ENCODE measurements at places on chromosomes 5 and 9.

DNA sequence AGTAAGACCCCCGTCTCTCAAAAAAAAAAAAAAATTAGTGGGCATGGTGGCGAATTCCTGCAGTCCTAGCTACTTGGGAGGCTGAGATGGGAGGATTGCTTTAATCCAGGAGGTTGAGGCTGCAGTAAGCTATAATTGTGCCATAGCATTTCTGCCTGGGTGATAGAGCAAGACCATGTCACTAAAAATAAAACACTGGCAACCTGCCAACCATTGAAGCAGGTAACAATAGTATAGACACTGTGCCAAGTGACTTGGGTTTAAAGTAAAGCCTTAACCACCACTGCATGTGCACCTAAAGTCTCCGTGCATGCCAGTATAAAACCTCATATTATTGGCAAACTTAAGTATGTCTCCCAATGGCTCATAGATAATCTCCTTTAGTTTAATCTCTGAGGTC is 3.4 kb upstream of the APBA1 start:
- DNase-seq: no peak

GRCh38 chr9:122115176-122116035 is 22.3 kb upstream of the TTLL11 start:
- no peak for DNase-seq

GRCh38 chr9:79123415-79123814 is 448.4 kb upstream of the TLE4 start:
- no peak for DNase-seq

DNA sequence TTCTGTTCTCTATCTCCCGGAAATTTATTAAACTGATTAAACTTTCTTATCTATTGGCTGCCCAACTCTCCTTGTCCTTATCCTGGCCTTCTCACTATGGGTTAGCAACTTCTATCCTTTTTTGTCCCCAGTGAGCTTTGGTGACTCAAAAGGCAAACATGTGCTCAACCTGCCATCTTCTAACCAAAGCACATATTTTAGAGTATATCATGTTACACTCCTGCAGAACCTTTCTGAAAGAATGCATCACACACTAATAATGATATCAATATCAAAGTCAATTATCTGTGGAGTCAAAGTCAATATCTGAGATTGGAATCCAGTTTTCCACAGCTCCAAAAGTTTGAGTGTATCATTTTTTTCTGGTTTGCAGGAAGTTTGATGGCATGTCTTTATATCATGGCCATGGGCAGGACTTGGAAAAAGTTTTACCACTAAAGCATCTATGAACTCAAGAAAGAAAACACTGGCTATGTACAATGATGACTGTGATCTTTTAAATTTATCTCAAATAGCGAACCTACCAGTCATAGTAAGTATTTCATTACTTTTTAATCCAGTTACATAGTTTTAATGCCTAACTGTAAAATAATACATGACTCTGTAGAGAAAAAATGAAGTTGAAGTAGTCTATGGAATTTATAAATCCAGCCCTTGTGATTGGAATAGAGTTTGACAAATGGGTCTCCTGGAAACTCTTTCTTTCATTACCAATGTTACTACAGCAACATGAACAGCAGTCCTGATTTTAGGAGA is 166.8 kb downstream of the DROSHA start:
- DNase-seq: no peak

DNA sequence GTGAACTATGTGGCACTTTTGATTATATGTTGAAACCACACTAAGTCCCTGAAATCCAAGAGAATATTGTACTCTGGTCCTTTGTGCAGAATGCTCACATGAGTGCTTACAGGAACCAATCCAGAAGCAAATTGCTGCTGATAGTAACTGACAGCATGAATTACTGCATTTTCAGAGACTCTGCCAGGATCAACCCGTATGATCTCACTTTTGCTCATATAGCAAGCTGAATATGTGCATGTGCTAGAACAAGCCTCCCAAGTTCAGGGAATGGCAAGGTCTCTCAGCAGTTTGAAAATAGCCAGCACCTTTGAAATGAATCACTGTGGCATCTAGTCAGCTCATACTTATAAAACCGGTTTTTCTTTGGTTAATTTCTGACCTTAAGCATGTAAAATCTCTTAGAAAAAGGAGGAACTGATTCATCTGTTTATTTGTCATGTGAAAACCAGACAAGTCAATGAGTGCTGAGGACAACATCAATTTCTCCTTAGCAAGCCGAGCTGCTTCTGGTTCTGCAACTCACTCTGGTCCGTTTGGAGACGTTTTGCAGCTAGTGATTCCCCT is 215.7 kb upstream of the ELL2 start:
- no peak for DNase-seq

- peak; percentile 7 for DNase-seq
Observed at GRCh38 chr5:132493241-132493640, 2.7 kb upstream of the IRF1 start.

- no peak for DNase-seq
Observed at GRCh38 chr9:80004714-80005113, 432.9 kb downstream of the TLE4 start.

GRCh38 chr9:4796988-4797853 is 4.5 kb downstream of the RCL1 start:
- DNase-seq: no peak

GRCh38 chr9:8649160-8649559 is 849.6 kb upstream of the DMAC1 start:
- DNase-seq: no peak

- DNase-seq: no peak
Observed at GRCh38 chr5:157566902-157567489, 8.6 kb downstream of the ADAM19 start.

DNA sequence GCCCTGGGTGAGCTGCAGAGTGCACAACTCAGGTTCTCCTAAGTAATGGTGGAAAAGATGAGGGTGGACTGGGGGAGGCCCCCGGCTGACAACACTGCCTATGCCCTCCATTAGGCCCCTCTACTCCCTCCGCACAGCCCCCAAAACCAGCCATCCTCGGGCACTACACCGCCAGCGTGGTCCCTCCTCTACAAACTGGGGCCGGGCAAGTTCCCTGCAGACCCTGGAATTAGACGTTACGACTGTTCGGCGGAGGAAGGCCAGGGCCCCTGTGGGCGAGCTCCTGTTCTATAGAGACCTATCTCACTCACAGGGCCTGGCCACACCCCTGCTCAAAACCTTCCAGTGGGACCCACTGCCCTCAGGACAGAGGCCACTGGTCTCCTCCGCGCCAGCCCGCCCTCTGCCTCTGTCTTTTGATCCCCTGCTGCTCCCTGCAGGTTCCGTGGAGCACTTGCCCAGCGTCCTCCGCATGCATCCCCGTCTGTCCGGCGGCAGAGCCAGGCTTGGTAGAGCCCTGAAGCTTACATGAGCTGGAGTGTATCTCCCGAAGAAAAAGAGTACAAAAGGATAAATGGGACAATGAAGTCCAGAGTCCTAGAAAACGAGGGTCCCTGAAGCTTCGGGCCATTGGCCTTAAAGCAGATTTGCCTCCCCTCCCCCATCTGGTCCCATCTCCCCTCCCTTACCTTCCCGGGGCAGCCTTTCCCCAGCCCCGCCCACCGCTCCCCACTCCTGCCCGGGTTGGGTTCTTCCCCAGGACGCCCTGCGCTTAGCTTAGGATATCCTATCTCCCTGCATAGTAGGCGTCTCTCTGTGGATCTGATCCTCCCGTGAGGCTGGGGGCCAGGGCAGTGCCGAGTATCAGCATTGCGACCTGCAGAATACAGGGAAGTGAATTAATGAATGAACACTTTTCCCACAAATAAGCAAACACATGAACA is 71.3 kb downstream of the HRH2 start:
- no peak for DNase-seq

GRCh38 chr9:76658510-76659231 is 105.6 kb upstream of the PCA3 start:
- no peak for DNase-seq

GRCh38 chr5:172106511-172107356 is 81.3 kb downstream of the STK10 start:
- DNase-seq: peak; percentile 69

DNA sequence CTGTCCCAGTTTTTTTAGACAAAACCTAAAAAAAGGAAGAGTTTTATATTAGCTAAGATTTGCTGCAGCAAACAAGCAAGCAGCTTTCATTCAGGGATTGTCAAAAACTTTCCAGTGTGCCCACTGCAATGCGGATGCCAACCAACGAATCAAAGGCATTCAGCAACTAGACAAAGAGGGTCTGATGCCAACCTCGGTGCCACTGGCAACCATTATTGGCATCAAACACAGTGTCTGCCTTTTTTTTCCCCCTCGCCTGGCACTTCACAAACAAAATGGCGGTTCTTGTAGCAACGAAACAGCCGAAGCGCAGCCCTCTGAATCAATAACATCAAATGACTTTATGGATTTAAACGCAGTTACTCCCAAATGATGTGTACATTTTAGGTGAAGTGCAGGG is 10.4 kb downstream of the NFIB start:
- no peak for DNase-seq

DNA sequence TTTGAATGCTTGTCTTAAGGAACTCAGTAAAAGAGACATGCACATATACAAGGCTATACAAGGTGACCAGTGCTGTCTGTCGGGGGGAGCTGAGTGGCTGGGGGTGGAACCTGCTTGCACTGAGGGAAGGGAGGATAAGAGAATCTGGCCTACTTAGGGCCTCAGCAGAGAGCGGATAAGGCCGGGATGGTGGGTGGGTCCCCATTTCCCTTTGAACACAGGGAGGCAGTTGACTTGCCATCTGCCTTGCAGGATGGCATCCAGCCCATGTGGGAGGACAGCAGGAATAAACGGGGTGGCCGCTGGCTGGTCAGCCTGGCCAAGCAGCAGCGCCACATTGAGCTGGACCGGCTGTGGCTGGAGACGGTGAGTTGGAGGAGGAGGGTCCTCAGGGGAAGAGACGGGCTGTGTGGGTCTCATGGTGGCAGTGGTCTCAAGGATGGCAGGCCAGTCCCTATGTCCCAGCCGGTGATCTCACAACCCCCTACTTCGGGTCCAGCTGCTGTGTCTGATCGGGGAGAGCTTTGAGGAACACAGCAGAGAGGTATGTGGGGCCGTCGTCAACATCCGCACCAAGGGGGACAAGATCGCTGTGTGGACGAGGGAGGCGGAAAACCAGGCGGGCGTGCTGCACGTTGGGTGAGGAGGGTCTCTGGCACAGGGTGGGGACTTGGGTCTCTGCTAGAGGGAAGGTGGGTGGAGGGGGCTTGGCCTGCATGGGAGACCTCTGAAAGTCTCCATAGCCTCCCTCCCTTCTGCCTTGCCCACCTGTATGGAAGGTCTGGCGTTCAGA is 2.2 kb upstream of the TSPAN17 start:
- DNase-seq: no peak

- DNase-seq: no peak
Observed at GRCh38 chr5:168651648-168652047, 72.5 kb upstream of the PANK3 start.

DNA sequence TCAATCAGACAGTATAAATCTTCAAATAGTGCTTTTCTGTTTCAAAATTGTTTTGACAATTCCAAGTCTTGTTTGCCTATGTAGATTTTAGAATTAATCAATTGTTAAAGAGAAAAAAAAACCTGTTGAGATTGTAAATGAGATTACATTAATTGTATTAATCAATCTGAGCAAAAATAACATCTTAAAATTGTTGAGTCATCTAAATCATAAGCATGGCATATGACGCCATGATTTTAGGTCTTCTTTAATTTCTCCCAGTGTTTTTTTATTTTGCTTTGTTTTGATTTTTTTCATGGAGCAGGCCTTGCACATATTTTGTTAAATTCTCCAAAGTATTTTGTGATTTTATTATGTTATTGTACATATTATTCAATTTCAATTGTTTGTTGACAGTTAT is 988.0 kb upstream of the SEMA6A start:
- DNase-seq: no peak

DNA sequence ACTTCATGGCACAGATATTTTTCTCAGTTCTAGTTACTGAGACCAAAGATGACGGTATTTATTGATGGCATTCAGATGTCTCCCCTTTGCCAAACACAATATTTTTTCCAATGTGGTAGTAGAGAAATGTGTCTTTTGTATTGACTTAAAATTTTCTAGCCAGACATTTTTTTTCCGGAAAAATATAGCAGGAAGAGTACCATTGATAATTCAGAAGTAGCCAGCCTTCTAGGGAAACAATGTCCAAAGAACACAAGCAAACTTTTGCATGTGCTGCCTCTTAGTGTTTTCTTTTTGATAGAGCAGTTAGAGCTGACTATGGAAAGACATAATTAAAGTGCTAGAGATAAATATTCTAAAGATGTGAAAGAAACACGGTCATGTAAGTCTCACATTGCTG is 231.4 kb downstream of the MARCHF11 start:
- DNase-seq: no peak

- DNase-seq: no peak
Observed at GRCh38 chr9:108698231-108698630, 157.6 kb downstream of the ACTL7B start.

DNA sequence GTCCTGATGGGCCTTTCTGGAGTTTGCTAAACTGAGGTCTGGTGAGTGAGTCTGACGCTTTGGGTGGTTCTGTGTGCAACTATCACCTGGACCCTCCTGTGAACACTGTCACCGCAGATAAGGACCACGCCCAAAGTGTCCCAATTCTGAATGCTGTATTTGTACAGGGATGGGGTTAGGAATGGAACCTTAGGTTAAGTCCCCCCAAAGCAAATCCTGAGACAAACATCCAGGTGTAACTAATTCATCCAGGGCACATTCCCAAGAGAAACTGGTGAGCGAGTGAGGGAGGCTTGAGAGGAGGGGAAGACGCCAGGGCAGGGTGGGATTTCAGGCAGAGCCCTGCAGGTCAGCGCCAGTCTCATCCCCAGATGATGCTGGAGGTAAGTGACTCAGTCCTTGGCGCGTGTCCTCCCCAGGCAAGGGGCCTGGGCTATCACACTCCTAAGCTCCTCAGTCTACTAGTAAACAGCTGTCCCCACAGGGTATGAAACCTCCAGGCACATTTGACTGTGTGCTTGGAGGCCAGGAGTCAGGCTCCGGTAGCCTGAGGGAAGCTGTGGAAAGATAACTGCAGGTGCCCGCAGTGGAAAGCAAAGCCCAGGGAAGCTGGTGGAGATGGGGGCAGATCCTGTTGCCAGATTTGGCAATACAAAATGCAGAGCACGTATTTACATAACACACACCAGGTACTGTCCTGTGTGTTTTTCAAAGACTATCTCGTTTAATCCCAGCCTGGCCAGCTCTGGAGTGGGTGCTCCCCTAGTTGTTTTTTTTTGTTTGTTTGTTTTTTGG is 66.7 kb downstream of the IL6ST start:
- no peak for DNase-seq

Data from breast epithelium (tissue), 4 donors.